ENCODE measurements at places on chromosomes 2 and 18.

DNA sequence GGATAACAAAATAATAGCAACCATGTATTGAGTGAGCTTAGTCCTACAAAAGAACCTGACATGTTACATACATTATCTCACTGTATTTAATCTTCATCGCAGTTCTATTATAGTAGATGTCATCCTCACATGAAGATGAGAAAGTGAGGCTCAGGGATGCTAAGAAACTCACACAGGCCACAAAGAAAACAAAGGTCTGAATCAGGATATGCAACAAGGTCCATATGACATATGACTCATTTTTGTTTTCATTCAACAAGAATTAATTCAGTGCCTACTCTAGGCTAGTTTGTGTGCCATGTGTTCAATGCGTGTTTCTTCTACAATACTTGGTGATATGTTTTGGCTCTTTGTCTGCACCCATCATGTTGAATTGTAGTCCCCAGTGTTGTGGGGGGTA, 219.7 kb upstream of the EPHA4 start:
- DNase-seq = no peak

GRCh38 chr2:111219734-111220505, 99.2 kb downstream of the BCL2L11 start:
- no peak for DNase-seq

DNA sequence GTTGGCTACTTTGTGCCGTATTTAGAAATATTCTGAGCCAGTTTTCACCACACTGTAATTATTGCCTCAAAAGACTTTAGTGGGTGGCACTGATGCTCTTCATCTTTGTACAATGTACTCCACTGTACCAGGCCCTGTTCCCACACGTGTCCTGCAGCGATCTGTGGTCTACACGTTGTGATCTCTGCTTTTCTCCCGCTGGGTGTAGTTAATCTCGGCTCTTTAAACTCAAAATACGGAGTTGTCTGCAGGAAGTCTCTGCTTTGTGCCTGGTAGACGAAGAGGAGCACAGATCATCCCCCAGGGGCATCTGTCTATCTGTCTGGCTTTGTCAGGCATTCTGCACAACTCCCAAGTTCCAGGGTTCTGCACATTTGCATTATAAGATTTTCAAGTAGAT, 12.1 kb upstream of the GREB1 start:
- DNase-seq = no peak

DNA sequence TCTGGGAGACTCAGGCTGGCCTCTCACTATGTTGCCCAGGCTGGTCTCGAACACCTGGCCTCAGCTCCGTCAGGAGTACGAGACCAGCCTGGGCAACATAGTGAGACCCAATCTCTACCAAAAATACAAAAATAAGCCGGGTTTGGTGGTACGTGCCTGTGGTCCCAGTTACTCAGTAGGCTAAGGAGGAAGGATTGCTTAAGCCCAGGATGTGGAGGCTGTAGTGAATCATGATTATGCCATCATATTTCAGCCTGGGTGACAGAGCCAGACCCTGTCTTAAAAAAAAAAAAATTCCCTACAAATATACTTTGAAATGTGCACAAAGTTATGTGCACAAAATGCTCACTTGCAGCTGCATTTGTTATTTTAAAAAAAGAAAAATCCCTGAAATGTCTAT, 26.3 kb upstream of the AGAP1 start:
- no peak for DNase-seq

- DNase-seq = no peak
These were observed 16.9 kb upstream of the RNF149 start for GRCh38 chr2:101325425-101325824.

DNA sequence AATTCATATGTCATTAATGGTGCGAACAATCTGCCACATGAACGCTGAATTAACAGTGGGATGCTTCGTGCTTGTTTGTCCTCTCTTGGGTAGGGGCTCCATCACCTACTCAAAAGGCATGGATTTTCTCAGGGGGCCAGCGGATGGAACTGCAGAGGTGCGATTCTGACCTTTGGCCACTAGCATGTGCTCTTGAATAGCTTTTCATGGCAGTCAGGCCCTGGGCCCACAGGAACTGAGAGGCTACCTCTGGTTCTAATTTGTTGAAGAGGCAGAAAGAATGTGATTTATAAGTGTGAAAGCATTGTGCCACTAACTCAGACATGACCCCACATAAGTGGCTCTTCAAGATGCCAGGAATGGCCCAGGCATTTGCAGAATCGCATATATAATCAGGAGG, 283.2 kb downstream of the INSIG2 start:
- DNase-seq = peak; percentile 5

Measured in T47D (cell line).